ENCODE measurements at places on chromosomes 11 and 22.

- no peak for DNase-seq
These were observed 26.8 kb downstream of the TRIM44 start for GRCh38 chr11:35689081-35689996.

- no peak for DNase-seq
These were observed 43.6 kb downstream of the LRRC32 start for GRCh38 chr11:76626921-76627401.

DNA sequence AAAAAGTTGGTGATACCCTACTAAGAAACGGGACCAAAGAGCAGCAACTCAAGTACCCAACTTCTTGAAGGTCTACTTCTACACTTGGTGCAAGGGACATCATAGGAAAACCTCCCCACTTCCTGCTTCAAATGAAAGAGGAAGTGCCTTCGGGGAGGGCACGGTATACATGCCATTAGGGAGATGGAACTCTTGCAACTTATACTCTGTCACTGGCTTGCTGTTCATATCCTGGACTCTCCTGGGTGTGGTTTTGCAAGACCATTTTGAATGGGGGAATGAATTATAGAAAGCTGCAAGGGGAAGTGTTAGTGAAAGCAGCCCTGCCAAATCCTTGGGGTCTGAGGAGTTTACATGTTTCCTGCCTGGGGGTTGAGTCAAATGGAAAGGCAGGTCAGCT, 41.9 kb downstream of the CSNK2A3 start:
- no peak for DNase-seq

GRCh38 chr22:42321908-42322561, 51.6 kb upstream of the TCF20 start:
- no peak for DNase-seq

GRCh38 chr11:129418039-129418438, 42.4 kb downstream of the BARX2 start:
- DNase-seq, result no peak

DNA sequence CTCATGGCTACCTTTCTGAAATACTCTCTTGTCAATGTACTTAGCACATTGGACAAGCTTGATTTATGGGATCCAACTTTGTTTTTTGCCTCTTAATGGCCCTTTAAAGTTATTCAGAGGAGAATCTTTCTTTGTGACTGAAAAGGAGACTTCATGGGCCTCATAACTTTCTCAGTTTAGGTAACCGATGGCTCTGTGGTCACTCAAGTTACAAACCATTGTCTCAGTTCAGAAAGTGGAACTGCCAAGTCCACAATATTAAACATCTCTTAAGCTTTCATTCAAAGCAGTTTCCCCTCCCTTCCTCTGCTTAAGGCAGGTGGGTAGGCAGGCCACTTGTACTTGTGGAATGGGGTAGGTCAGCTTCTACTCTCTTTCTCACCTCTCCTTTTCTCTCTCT, 12.3 kb upstream of the ARL14EP start:
- DNase-seq, result no peak

DNA sequence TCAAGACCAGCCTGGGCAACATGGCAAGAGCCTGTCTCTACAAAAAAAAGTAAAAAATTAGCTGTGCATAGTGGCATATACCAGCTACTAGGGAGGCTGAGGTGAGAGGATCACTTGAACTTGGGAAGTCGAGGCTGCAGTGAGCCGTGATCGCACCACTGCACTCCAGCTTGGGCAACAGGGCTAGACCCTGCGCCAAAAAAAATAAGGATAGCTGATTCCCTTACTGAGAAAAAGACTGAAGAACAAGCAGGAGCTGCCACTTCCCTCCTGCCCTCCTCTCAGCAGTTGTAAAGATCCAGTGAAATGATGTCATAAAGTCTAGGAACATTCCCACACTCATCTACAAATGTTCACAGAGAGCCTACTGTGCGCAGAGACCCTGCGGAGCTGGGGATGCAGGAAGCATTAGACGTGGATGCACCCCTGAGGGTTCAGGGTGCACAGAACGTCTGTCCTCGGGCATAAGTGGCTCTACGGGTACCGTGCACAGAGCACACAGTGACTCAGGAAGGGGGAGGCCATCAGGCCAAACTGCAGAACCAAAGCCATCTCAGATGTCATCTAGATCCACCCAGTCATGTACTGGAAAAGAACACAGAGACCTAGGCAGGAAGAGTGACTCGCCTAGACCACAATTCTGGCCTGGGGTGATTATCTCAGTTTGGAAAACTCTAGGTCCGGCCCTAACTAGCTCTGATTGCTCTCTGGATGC, 11.7 kb downstream of the SEC14L2 start:
- peak; percentile 64 for DNase-seq

Measured in hepatic stellate cell (primary cell).